Frontal cortex (tissue), 4 donors: ENCODE measurements at places on chromosomes 4 and X. TPM values are rescaled to one million over a fixed set of nuclear protein-coding genes. Genes with fewer than 3 reads are reported as not detected.

DNA sequence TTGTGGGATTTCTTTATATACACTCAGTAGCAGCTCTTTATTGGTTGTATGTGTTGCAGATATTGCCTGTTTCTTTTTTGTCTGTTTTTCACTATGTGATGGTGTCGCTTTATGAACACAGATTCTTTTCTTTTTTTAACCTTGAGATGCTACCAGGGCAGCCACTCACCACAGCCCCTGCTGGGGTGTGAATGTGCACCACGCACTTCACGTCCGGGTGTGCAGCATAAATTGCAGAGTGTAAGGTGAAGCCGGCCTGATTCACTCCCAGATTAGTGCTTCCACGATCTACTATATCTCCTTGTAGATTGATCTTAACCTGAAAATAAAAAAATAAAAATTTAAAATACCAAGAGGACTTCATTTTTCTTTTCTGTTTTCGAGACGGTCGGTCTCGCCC, 71.4 kb downstream of the FAM193A start:
- DNase-seq, result no peak

GRCh38 chr4:15531792-15532191, 62.1 kb downstream of the CC2D2A start:
- DNase-seq, result no peak

GRCh38 chr4:165190591-165191347, 16.6 kb upstream of the KLHL2 start:
- no peak for DNase-seq

The ZDHHC15 gene
- 14.3 TPM for total RNA-seq
